ENCODE measurements at places on chromosomes 16 and 17.
A peak's percentile ranks its signal among the peaks of the same experiment; 100 is the strongest.

DNA sequence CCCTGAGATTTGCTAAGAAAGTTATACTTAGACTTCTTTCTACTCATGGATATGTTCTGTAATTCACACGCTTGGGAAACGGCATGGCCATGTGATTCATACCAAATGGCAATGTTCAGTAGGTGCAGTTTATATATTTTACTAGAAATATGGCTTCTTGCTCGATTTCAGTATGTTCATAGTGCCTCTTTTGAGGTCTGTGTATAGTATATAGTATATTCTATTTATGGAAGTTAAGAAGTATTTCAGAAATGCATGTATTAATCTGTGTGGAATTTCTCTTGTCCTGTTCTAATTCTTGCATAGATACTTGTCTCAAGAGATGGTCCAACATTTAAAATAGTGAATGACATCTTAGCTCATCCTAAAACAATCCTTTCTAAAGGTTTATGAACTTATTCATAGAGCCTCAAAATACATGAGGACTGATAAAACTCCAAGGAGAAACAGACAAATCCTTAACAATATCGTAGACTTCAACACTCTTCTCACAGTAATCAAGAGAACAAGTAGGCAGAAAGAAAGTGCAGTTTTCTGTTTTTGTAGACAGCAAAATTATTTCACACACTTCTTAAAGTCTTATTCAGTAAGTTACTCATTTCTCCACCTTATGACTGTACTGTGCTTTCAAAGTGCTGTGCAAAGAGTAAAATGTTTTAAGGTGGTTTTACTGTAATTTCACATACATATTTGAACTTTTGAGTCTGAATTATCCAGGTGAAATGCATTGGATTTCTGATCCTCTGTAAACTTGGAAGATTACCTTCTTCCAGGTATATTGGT lies 11.1 kb downstream of the BPTF start:
- DNase-seq = no peak

DNA sequence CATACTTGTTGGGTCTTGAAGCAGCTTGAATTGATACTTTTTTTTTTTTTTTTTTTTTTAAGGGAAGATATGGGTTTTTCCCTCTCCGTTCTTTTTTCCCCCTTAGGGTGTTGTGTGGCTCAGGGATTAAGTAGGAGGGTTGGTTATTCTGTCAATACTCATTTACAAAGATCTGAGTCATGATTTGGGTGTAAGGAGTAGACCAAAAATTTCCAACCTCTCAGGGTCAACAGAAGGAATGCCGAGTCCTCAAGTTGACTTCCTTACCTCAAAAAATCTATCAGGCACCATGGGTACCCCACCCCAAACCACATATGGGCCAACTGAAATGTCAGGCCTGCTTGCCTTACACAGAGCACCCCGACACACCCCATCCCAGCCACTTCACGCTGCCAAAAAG lies 230.5 kb downstream of the CCDC182 start:
- DNase-seq = no peak

- DNase-seq = no peak
Measured at GRCh38 chr16:16928532-16929109, 542.1 kb downstream of the XYLT1 start.

- no peak for DNase-seq
Measured at GRCh38 chr16:64589836-64590235, 532.0 kb downstream of the CDH11 start.

DNA sequence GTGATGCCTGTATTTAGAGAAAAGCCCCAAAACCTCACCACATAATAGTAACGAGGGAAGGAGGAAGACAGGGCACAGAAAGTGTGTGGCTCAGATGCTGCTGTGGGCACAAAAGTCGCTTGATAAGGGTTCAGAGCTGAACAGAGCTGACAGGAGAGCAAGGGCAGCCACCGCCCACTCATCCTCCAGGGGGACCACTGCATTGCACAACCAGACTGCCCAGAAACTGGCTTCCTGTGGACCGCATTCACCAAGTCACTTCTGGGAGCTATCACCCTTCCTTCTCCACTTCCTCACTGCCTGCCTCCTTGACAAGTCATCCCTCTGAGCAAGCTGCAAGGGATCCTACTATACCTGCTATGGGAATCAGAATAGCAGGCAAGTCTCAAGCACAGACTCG lies 512.4 kb upstream of the CDH11 start:
- DNase-seq = peak; percentile 60

DNA sequence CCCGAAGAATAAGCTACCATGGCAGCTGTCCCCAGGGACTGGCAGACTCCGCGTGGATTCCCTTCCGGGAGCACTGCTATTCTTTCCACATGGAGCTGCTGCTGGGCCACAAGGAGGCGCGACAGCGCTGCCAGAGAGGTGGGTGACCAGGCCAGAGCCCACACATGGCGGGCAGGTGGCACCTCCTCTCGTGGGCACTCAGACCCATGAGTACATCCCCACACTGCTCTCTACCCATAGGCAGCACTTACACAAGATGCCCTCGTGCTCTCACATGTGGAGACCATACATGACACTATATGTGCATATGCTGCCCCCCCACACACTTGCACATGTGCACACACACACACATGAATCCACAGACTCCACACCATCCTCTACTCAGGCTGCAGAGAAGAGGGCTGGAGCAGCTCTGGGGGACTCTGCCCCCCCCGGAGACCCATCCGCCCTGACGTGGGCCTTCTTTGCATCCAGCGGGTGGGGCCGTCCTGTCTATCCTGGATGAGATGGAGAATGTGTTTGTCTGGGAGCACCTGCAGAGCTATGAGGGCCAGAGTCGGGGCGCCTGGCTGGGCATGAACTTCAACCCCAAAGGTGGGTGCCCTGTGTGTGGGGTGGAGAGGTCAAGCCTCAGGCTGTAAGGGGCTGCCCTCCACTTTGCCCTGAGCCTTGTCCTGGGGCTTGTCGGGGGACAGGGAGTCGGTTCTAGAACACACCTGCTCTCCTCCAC lies 62.9 kb downstream of the MRC2 start:
- no peak for DNase-seq

DNA sequence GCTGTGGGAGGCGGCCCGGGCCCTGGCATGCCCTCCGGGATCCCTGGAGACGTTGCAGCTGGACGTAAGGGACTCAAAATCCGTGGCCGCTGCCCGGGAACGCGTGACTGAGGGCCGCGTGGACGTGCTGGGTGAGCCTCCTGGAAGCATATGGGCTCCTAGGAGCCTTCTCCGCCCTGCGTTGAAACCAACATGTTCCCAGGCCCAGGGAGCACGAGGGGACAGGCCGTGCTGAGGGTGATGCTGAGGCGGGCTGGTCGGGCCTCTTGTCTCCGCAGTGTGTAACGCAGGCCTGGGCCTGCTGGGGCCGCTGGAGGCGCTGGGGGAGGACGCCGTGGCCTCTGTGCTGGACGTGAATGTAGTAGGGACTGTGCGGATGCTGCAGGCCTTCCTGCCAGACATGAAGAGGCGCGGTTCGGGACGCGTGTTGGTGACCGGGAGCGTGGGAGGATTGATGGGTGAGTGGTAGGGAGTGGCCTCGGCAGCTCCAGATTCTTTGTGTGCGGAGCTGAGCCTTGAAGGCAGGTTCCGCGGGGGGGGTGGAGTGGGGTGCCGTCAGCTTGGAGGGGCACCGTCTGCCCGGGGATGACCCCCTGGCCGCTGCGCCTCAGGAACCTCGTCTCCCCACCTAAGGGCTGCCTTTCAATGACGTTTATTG lies 567 bp downstream of the HSD17B1 start:
- DNase-seq = no peak

GRCh38 chr17:69090365-69090764 lies 29.6 kb upstream of the ABCA9 start:
- DNase-seq = no peak

GRCh38 chr16:5850632-5851392 lies 753.2 kb upstream of the EEF2KMT start:
- DNase-seq = no peak

GRCh38 chr17:73214008-73214407 lies 21.2 kb downstream of the COG1 start:
- DNase-seq = no peak

DNA sequence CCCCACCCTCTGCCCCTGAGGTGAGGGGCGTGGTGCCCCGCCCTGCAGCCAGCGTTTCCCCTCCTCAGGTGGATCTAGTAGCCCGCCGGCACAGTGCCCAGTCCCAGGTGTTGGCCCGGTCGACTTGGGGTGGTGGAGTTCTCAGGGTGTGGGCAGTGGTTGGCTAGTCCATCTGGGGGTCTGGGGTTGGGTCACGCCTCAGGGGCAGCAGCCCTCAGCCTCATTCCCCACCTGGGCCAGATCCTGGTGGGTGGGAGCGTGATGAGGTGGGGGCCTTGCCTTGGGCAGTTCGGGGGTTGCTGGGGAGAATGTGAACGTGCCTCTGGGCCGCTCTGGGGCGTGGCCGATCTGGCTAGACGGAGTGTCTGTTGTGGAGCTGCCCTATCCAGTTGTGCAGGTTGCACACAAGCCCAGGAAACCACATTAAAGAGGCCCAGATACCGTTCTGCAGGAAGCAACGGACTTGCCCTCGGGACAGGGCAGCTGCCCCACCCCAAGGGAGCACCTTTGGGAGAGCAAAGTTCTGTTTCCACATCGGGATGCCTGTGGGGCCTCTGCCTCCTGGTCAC lies 32.0 kb downstream of the GSE1 start:
- no peak for DNase-seq

DNA sequence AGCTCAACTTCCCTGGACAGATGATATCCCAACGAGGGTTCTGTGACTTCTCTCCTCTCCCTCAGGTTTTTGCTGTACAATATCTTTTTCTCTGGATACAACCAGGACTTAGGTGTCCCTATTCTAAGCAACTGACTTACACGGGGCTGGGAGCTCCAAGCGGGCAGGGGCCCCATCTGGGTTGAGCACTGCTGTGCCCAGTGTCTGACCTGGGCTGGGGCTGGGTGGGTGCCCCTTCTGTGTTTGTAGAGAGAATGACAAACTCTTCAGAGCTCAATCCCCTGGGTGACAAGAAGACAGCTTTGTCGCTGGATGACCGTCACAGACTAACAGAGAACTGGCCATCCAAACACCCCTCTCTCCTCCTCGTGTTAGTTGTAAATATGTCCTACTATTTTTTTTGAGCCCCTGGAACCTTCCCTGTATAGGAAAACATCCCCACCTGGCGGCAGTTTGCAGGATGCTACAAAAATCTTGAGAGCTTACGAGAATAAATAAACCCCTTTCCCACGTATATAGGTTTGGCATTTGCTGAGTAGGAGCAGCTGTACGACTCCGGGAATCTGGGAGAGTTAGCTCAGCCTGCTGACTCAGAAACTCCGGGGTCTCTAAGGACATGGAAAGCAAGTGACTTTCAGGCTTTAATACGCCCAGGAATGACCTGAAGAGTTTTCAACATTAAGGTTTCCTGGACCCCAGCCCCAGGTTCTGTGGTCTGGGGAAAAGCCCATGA lies 23.7 kb upstream of the RCVRN start:
- DNase-seq = no peak

DNA sequence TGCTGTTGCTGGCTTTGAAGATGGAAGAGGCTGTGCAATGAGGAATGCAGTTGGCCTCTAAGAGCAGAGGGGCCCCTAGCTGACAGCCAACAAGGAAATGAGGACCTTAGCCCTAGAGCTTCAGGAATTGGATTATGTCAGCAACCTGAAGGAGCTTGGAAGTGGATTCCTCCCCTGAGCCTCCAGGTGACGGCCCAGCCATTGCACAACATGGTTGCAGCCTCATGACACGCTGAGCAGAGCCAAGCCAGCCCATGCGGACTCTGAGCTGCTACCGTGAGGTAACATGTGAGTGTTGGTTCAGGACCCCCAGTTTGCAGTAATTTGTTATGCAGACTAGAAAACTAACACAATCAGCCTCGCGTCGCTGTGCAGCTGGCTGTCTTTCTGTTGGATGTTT lies 20.2 kb downstream of the CCDC42 start:
- DNase-seq = no peak

GRCh38 chr16:19980632-19981265 lies 92.9 kb downstream of the GPR139 start:
- DNase-seq = peak; percentile 4

GRCh38 chr17:47864791-47865216 lies 13.8 kb upstream of the SP6 start:
- DNase-seq = no peak

DNA sequence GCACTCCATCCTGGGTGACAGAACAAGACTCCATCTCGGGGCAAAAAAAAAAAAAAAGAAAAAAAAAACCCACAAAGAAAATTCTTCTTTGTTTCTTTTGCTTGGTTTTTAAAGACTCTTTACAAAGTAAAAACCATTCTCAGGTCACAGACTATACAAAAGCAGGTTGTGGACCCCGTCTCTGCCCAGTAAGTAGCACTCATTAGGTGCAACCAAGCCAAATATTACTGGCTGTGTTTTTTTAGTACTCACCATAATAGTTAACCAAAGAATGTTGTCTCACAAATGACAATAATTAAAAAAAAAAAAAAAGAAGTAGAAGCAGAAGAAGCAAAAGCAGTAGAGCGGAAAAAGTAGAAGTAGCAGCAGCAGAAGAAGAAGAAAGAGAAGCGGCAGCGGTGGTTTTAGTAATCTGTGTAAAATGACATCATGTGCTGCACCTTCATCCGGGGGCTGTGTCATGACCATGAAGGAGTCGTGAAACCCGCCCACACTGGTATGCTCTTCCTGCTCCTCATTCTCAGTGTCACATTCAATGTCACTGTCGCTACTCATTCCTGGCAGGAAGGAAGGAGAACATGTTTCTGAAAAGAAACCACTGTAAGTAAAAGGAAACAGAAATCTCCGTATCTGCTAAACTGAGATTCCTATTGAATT lies 105.4 kb downstream of the TRIM37 start:
- DNase-seq = peak; percentile 35

DNA sequence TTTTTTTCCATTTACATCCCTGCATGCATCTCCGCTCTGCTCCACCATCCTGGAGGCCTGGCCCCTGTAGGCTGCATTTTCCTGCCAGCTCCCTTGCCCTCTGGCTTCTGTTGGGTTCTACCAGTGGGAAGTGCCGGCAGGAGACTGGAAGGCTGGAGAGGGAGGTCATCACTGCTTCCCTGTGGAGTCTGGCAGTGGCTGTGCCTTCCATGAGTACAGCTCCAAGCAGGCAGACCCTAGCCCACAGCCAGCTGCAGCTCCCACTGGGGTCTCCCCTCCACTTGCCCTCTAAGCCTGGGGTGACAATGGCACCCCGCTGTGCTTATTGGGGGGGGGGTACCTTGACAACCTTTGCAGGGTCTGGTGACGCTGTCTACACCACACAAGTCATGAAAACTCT lies 37.3 kb downstream of the MMP15 start:
- DNase-seq = no peak
